ENCODE measurements at places on chromosomes 7 and 10. TPM values are rescaled to one million over a fixed set of nuclear protein-coding genes. Genes with fewer than 3 reads are reported as not detected.

- no peak for DNase-seq
Observed at GRCh38 chr10:53697038-53697437, 924.5 kb upstream of the MBL2 start.

GRCh38 chr7:112669306-112669705 is 120.9 kb downstream of the TMEM168 start:
- no peak for DNase-seq

DNA sequence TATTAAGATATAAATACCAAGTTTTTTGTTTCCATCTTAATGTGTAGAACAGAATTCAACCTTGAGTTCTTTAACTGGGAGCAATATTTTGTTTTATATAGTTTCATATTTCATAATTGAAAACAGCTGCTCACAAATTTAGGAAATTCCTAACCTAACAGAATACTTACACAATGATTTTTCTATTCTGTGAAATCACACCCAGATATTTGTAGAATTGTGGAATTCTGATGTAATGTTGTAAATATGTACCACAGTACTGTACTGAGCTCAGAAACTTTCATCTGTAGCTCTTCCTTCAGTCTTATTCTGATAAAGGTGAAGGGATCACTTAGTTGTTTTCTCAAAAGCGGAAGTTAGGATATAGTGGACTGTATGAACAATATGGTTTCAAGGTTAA is 143.4 kb upstream of the GLI3 start:
- DNase-seq: no peak

GRCh38 chr10:16016688-16017087 is 156.4 kb upstream of the MINDY3 start:
- no peak for DNase-seq

DNA sequence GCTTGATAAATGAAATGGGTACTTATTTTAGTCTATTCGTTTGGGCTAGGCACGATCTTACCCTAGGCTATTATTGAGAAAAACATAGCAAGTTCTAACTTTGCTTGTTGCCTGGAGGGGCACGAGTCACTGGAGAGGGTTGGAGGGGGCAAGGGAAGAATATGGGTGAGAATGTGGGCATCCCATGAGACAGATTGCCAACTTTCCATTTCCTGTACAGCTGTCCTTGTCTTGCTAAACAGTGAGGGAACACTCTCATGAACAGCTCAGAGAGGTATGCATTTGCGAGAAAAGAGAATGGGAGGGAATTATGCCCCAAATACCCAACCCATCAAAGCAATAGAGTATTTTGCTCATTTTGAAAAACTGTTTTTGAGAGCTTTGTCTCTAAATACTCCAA is 9.2 kb downstream of the CDHR3 start:
- no peak for DNase-seq

KCND2 gene
- 0.93 TPM for total RNA-seq

OR9A2 gene
- total RNA-seq: not detected
